Right cardiac atrium (tissue), 5 donors: ENCODE measurements at places on chromosomes 4 and X. TPM values are rescaled to one million over a fixed set of nuclear protein-coding genes. Genes with fewer than 3 reads are reported as not detected.

DNA sequence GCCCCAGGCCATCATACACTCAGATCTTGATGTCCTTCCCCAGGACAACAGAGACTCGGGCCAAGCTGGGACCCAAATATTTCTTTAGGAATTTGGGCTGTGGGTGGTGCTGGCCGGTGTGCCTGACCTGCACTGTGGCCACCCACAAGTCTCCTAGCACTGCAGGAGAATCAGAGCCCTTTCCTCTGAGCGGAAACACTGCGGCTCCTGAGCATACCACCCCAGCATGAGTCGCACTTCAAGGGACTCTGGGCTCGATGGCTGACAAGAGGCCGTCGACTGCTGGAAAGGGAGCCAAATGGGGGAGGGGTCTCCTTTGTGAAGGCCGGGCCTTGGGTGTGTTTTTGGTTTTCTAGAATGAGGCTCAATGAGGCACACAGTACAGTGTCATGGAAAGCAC is 13.0 kb upstream of the IRAK1 start:
- no peak for DNase-seq

GRCh38 chr4:146212781-146213180 is 1.6 kb upstream of the REELD1 start:
- DNase-seq = no peak

PHF8 gene
- total RNA-seq = 13.8 TPM

GRCh38 chr4:30866907-30867306 is 146.7 kb downstream of the PCDH7 start:
- DNase-seq = no peak

GRCh38 chr4:12206091-12206490 is 777.4 kb upstream of the HS3ST1 start:
- DNase-seq = no peak

UBQLN2 gene
- total RNA-seq = 36.3 TPM

CSAG3 gene
- total RNA-seq = not detected

DNA sequence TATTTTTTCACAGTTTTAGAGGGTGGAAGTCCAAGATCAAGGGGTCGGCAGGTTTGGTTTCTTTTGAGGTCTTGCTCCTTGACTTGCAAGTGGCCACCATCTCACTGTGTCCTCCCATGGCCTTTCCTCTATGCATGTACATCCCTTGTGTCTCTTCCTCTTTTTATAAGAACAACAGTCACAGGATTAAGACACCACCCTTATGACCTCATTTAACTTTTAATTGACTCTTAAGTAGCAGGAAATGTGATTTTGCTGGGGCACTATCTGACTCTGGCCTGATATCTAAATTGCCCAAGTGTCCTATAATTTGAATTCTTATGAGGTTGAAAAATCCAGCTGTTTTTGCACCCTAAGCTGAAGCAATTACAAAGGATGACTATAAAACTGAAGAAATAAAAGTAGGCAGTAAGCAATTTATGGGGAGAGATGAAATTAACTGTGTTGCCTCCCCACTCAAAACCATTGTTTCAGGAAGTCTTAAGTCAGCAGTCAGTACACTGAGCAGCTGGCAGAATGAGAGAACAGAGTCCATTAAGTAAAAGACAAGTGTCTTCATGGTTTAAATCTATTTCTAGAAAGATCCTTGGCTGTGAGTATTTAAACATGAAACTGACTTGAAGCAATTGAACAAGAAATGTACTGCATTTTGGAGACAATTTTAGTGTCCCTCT is 601.3 kb downstream of the SPRY1 start:
- DNase-seq = no peak

GRCh38 chrX:5730556-5730955 is 498.1 kb downstream of the NLGN4X start:
- DNase-seq = no peak

DNA sequence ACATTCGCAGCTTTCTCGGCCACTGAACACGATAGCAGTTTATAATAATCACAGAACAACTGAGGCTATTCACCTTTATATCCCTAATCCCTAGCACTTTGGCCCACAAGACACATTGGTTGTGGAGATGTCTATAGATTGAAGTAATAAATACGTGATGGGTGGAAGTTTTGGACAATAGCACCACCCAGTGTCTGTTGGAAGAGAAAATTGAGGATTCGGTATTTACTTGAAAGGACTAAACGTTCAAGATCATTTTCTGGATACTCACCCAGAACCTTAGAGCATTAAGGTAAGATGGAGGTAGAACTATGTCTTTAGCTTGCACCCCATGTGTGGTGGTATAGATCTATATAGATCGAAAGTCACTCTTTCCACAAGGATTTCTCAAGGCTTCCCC is 787 bp upstream of the TMSB15A start:
- DNase-seq = no peak

DNA sequence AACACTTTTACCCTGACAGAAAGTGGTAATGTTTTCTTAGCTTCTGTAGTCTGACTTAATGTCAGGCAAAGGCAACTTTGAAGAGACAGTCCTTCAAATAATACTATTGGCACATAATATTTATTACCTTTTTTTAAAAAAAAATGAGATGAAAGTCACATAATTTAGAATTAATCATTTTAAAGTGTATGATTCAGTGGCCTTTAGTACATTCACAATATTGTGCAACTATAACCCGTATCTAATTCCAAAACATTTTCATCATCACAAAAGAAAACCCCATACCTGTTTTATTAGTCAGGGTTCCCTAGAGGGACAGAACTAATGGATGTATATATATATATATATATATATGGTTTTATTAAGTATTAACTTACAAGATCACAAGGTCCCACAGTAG is 94.8 kb upstream of the TEX13A start:
- no peak for DNase-seq

- no peak for DNase-seq
Observed at GRCh38 chr4:152880263-152880662, 55.9 kb upstream of the FHDC1 start.

MOB1B gene
- total RNA-seq = 26.2 TPM

DNA sequence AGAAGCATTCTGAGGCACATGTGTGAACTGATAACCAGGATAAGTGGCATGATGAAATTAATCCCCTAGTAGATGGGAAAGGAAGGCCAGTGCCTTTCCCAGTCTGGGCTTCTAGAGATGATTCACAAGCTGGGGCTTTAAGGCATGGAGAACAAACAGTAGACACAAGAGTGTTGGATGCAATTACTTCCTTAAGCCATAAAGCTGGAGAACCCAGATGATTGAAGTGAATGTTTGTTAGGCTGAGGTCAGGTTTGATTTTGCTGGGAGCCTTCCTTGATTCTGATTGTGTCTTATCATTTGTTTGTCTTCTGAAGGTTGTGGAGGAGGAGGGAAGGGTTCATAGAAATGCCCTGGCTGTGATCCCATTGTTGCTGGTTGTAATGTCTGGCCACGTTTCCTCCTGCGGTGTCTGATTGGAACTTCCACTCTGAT is 125.2 kb downstream of the NHS start:
- DNase-seq = no peak

- no peak for DNase-seq
Observed at GRCh38 chr4:74157154-74157553, 764 bp upstream of the MTHFD2L start.

PHKA1 gene
- 12.2 TPM for total RNA-seq

DNA sequence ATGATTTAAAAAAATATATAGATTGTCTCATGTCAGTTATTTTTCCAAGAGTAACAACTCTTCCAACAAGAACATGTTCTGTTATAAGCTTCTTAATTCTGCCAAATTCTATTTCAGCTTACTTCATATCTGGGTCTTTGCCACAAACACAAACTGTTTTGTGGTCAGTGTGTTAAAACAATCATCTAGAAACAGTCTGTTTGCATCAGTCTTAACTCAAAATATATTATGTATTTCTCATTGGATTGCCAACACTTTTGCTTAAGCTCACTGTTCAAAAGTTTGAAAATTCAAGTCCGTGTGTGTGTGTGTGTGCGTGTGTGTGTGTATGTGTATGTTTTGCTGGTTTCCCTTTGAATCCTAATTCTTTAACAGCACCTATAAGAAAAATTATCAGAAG is 752.3 kb upstream of the NDST4 start:
- DNase-seq = no peak

- no peak for DNase-seq
Observed at GRCh38 chr4:20682853-20683252, 17.4 kb upstream of the PACRGL start.

DNA sequence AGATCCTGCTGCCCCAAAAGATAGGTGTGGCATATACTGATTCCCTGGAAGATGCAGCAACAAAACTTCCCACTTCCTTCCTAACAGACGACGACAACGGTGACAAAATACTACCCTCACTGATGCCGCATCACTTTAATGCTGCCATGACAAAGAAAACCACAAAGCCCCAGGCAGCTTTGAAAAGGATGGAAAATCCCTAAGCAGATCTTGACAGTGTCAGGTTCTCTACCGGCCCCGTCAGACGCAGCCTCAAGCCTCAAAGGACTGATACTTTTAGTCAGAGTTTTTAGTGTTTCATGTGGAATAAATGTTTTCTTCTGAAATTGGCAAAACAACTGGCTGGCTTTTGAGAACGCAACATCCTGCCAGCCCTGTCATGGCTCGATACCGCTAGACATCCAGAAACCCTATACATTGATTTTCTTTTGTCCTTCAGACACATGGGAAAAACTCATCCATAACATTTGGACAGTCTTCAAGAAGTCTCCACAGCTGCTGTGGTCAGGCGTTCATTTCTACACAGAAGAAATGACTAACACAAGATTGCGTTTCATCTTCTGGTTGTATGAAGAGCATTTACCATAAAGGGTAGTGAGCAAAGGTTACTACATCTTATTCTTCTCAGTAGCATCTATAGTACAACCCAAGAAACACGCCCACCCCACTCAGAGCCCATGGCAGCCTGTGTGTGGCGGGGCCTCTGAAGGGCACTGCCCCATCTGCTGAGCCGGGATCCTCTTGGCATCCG is 60.1 kb downstream of the GATB start:
- no peak for DNase-seq

GBA3 gene
- total RNA-seq = not detected

ABHD18 gene
- 8.7 TPM for total RNA-seq

FOXR2 gene
- not detected for total RNA-seq

SERPINA7 gene
- total RNA-seq = not detected

DNA sequence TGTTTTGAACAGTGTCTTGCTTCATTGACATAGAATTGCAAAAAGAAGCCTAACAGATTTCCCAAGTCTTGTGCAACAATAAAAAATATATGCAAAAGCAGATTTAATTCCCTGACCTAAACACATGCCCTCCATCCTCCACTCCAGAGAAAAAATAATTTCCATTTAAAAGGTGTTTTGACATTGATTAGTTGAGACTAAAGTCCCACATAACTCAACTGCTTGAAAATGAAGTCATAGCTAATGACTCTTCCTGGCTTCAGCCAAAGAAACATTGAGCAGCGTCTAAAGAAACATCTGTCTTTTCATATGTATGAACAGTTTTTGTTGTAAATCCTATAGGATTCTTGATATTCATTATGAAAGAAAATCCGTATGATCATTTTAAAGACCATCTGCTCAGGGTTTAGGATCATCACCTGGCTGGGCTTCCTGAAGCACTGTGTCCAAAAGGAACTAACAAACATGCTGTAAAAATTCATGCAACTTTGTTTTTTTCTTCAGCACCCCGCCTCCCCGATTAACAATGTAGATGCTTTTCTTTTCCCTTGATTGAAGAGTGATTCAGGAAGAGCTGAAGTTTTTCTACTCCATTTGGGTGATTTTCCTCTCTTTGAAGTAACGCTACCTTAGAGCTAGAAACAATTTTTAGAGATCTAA is 273.4 kb downstream of the HS3ST1 start:
- DNase-seq = no peak

ASB9 gene
- 2.0 TPM for total RNA-seq

GRCh38 chr4:151605215-151605614 is 155.6 kb downstream of the GATB start:
- DNase-seq = no peak

- DNase-seq = no peak
Observed at GRCh38 chr4:144338148-144338547, 197.6 kb upstream of the GYPA start.
